Kasumi-1 (cell line): ENCODE measurements at places on chromosomes 11 and 22.

GRCh38 chr11:128133501-128133900, 453.9 kb downstream of the ETS1 start:
- no peak for DNase-seq

DNA sequence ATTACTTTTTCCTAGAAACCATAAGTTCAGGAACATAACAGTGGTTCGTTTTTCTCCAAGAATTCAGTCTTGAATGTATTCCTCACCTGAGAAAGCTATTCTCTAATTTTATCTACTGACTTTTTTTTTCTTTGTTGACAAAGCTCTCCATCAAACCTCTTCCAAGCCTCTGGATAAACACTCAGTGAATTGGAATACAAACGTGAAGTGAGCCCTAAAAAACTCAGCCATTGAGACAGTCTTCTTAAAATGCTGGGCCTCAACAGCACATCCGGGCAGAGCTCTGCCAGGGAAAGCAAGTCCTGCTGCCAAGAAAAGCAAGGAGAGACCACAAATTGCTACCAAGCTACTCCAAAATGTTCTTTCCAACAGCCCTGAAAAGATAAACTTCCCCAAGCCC, 7.7 kb upstream of the SLC1A2 start:
- DNase-seq = no peak

DNA sequence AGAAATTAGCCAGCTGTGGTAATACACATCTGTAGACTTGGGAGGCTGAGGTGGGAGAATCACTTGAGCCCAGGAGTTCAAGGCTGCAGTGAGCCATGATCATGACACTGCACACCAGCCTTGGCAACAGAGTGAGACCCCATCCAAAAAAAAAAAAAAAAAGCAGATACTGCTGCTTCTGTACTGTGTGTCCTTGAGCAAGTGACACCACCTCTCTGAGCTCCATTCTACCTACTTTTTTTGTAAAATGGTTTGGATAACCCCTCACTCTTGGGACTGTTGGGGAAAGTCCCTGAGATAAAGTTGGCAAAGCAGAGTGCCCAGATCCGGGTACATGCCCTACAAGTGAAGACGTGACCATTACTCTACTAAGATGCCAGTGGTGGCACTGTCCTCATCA, 2.7 kb downstream of the SEC14L3 start:
- DNase-seq = no peak

GRCh38 chr11:11543656-11544055, 78.1 kb downstream of the GALNT18 start:
- DNase-seq = no peak

DNA sequence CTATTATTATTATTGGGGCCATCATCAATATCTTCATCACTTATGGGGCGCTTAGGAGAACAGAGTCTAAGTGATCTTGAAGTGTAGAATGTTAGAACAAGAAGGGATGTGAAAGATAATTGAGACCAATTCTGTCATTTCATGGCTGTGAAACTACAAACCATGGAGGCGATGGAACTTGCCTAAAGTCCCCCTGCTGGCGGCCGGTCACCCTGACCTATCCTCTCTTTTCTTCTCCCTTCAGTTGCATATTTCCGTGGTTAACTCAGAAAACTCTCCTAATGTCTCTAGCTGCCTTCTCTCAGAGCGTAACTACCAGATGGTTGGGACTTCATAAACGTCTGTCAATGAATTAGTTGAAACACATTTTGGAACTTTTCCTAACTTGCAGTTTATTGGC, 6.6 kb upstream of the OR4B1 start:
- no peak for DNase-seq

DNA sequence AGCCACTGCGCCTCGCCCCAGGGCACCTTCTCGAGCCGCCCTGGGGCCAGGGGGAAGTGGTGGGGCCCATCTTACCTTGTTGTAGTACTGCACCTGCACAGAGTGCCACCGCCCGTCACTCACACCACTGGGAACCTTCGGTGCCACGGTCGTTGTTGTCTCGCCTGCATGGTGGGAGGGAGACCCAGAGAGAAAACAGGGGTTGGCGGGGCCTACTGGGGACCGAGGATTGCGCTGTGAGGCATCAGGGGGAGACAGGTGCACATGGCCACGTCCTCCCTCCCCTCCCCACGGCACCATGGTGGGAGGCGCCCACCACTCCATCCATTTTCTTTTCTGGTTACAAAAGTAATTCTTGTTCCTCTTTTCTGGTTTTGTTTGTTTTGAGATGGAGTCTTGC, 97.8 kb downstream of the TRMU start:
- DNase-seq = no peak

- no peak for DNase-seq
These were observed 570.1 kb downstream of the BRD1 start for GRCh38 chr22:49257551-49257961.

- no peak for DNase-seq
These were observed 33.6 kb downstream of the GALNT18 start for GRCh38 chr11:11588243-11588642.

DNA sequence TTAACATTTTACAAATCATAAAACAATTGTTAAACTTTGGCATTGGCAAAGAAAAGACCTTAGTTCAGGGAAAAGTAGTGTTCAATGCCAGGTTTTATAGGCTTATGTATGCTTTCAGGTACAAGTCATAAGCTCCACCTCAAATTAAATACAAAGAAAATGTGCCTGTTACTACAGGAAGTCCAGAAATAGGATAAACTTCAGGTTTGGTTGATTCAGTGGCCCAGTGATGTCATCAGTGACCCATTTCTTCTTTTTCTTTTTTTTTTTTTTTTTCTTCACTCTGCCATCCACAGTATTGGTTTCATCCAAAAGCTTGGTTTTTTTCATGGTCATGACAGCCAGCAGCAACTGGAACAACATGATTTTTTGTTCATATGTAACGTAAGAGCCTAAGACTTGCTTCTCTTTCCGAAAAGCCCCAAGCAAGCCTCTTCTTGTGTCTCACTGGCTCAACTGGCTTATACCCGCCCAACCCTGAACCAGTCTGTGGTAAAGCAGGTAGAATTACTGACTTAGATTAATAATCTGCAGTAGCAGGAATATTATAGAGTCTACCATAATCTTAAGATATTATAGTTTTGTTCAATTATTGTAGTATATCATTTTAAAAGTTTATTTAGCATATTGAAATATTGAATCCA, 46.2 kb downstream of the TTC17 start:
- DNase-seq = no peak

DNA sequence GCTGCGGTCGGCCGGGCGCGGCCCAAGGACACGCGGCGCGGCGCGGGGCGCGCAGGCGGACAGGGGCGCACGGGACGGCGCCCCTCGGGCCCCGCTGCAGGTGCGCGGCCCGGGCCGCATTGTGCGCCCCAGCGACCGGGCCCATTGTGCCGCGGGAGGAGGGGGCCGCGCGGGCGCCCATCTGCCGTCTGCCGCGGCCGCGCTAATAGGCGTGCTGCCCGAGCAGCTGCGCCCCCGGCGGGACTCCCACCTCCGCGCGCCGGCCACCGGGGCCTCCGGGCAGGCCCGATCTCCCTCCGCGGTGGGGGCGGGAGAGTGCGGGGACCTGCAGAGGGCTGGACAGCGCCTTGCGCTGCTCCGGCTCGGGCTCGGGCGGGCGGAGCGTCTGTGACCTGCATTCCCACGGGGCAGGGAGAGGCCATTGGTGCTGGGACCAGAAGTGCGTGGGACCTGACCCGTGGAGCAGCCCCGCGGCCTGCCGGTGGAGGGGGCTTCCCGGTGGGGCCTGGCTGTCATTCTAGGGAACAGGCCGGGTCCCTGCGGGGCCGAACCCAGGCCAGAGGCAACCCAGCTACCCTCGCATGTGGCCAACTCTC, 933 bp downstream of the BRSK2 start:
- no peak for DNase-seq

- DNase-seq = no peak
These were observed 29.4 kb downstream of the SHISA8 start for GRCh38 chr22:41885516-41885915.

GRCh38 chr22:24429411-24430365, 2.3 kb downstream of the ADORA2A start:
- DNase-seq = peak; percentile 30

DNA sequence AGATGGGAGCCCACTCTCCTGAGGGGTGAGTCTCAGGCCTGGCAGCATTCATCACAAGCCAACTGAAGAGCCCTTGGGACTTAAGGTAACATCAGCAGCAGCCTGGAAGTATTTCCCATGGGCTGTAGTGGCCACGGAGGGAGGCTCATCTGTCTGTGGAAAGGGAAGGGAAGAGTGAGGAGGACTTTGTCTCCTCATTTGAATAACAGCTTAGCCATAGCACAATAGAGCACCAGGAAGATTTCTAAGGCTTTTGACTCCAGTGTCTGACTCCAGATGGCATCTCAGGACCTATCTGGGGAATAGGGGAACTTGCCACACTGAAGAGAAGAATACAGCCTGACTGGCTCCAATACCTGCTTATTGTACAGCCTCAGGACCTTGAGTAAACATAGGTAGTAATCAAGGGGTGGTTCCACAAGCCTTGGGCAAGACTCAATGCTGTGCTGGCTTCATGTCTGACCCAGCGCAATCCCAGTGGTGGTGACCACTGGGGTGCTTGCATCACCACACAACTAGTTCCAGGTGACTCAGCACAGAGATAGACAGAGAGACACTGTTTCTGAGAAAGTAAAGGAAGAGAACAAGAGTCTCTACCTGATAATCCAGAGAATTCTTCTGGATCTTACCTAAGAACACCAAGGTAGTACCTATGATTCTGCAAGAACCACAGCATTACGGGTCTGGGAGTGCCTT, 510.5 kb upstream of the CCDC179 start:
- no peak for DNase-seq

DNA sequence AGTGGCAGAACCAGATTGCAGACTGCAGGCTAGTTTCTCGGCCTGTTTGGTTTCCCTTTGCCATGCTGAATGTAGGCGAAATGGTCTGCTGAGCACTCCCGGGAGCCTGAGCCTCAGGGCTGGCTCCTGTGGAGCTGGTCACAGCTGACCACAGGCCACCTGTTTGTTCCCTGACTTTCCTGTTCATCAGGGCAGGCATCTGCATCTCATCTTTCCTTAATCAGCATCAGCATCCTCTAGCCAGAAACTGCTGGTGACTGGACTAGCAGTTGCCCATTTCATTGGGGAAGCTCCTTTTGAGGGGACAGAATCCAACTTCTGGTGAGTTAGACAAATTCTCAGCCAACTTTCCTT, 20.2 kb upstream of the C11orf96 start:
- no peak for DNase-seq

- no peak for DNase-seq
These were observed 71.5 kb upstream of the LMO1 start for GRCh38 chr11:8335186-8335585.

DNA sequence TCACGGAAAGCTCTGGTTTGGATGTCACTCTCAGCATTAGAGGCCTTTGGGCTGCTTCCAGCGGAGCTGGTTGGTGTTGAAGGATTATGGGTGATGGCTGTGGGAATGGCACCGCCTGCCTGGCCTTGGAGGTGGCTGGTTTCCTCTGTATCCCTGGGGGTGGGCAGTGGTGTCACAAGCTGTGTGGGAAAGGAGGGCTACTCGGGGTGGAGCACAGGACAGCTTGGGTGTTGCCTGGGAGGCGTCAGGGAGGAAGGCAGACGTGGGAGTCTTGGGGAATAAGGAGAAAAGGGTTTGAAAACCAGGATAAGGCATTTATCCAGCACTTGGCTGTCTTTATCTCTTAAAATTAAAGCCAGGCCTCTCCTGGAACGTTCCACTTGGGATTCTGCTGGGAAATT, 71.8 kb downstream of the ADAMTS15 start:
- DNase-seq = no peak

DNA sequence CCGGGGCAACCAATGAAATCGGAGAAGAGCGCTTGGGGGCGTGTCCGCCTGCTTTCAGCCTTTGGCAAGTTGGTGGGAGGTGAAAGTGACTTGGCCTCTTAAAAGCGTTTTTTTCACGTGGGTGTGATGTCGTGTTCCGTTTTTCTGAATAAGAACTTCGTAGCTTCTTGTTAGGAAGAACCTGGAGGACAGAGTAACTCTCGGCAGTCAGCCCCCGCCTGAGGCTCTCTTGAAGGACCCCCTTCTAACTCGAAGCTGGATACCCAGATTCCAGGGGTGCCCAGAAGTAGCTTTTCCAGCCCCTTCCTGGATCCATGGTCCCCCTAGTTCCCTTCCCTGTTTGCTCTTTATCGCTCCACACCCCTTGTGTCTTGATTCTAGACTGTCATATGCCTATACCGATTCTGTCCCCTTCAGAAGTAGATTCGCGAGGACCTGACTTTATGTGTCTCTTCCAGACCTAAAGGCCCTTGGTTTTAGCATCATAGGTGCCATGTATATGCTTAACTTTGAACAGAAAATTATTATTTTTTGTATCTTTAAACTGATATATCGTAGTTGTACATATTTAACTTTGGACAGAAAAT, 915 bp upstream of the OSBP start:
- peak; percentile 81 for DNase-seq

DNA sequence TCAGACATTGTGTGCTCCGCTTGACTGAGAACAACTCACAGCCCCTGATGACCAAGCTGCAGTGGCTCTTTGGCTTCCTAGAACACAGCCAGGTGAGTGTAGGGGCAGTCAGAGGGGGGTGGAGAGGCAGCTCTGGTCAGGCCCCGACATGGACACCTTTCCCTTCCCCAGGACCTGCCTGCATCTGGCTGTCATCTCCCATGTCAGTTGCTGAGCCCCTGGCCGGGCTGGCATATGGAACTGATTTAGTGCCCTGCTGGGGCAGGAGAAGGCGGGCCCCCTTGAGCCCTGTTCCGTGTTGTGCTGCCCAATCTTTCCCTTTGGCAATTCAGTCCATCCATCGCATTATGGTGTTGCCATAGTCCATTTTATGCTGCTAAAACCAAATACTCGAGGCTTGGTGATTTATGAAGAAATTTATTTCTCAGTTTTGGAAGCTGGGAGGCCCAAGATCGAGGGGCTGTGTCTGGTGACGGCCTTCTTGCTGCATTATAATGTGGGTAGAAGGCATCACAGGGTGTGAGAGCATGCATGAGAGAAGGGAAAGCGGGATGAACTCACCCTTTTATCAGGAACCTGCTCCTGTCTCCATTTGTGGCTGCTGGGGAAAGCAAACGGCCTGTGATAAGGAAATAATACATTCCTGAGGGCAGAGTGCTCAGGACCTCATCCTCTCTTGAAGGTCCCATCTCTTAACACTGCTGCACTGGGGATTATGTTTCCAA, 19.0 kb downstream of the USP35 start:
- DNase-seq = no peak

- no peak for DNase-seq
These were observed 27.6 kb downstream of the PLEKHA7 start for GRCh38 chr11:16986434-16987204.

GRCh38 chr11:13335319-13335718, 57.7 kb downstream of the BMAL1 start:
- DNase-seq = peak; percentile 82

- no peak for DNase-seq
These were observed 509.0 kb downstream of the DLG2 start for GRCh38 chr11:85118151-85118550.

- DNase-seq = no peak
These were observed 988 bp upstream of the FLI1 start for GRCh38 chr11:128692753-128693415.
